ENCODE measurements at places on chromosomes 7 and 10. TPM values are rescaled to one million over a fixed set of nuclear protein-coding genes. Genes with fewer than 3 reads are reported as not detected.

The SERPINE1 gene
- 2,093 TPM for total RNA-seq

The STAG3 gene
- total RNA-seq: 0.88 TPM

The C10orf95 gene
- total RNA-seq: not detected

The HMX2 gene
- total RNA-seq: not detected

The TAS2R3 gene
- 1.2 TPM for total RNA-seq

The ZNF804B gene
- not detected for total RNA-seq

The PPP1R17 gene
- not detected for total RNA-seq

Data from smooth muscle cell of the umbilical artery (primary cell).